Non-pigmented ciliary epithelial cell (primary cell): ENCODE measurements at places on chromosomes 7 and 10.

GRCh38 chr10:102230264-102230860, 4.3 kb downstream of the ELOVL3 start:
- DNase-seq, result no peak

DNA sequence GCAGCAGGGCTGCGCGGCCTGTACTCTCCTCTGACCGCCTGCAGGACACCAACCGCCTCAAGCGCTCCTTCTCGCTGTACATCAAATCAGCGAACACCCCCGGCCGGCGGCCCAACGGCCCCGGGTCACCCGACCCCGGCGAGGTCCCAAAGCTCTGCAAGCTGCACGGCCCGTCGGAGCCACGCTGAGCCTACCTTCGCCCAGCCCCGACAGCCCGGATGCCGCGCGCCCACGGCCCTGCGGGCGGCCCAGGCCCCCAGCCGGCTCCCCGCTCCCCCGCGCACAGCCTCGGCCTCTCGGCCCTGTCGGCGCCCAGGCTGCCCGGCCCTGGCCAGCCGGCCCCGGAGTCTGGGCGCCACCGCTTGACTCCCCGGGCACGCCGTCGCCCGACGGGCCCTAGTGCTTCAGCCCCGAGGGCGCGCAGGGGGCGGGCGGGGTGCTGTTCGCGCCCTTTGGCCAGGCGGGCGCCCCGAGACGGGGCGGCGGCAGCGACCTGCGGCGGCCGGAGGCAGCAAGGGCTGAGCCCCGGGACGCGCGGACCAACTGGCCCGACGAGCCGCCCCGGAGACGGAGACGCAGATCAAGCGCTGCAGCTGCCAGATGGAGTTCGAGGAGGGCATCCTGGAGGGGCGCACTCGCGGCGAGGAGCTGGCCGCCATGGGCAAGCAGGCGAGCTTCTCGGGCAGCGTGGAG, 11.1 kb upstream of the SEC24C start:
- no peak for DNase-seq

DNA sequence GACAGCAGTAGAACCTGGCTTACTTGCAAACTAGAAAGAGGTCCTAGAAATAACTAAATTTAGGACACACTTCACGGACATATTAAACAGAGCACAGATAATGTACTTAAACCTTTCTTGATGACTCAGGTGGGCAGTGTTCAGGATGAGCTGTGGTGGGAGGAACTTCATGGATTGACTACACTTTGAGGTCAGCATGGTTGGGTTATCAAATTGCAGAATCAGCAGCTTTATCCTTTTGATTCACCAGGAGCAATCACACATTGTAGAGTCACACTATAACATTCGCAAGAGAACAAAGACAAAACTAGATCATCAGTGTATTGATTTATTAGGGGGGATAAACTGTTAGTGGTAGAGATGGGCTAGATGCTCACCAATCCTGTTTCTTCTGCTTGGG, 38.6 kb upstream of the AGK start:
- no peak for DNase-seq

DNA sequence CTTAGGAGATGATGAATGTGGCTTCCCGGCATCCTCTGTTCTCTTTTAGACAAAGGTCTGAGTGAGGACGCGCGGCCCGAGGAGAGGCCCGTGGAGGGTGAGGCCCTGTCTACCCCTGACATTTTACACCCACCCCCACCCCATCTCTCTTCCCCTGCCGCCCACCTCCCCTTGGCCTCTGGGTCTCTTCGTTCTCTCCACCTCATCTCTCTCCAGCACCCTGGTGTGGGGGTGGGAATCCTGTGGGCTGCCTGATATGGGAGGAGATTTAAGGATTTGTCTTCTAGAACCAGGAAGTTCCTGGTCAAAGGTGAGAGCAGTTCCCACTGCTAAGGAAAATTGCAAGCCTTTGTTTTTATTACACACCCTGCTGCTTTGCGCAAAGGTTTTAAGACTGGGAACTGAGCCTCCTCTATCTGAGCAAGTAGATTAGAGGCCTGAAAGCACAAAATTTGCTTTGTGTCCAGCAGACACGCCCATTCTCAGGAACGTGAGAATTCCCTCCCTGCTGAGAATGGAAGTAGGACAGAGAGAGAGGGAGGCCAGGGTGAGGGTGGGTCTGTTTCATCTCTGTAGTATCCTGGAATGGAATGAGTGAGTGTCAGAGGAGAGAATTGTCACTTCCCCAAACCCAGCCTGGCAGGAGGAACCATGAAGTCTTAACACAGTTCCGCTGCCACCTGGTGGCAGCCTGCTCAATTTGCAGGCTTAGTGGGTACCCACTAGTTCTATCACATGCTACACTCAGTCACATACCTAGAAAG, 91.2 kb downstream of the GTF2IRD1 start:
- peak; percentile 13 for DNase-seq

DNA sequence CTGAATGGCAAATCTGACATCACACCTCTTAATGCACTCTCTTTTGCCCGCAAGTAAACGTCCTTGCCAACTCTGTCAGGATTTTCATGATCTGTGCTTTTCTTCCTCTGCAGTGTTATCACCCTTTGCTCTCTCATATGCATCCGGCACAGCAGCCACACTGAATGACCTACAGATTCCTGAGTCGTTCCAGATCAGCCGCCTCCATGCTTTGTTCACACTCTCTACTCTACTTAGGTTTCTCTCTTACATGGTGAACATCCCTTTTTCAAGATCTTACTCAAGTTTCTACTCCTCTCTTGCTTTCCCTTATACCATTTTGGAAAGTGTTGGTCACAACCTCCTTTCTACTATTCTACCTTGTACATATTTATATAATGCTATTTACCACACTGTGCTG, 127.7 kb upstream of the AOAH start:
- no peak for DNase-seq

- no peak for DNase-seq
Measured at GRCh38 chr10:5570979-5571810, 46.4 kb downstream of the CALML3 start.

GRCh38 chr10:100734295-100735086, 10.9 kb upstream of the PAX2 start:
- DNase-seq, result no peak

DNA sequence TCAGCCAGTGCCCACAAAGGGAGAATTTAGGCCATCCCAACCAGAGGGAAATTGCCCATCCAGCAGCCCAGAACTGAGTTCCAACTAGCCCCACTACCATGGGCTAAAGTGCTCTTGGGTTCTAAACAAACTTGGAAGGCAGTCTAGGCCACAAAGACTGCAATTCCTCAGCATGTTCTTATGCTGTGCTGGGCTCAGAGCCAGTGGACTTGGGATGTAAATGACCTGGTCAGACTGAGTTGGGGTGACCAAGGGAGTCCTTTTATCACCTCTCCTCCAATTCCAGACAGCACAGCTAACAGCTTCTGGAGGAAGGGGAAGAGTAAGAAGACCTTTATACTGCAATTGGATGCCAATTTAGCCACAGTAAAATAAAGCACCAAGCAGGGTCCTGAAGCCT, 607.2 kb upstream of the KCND2 start:
- DNase-seq, result peak; percentile 3

DNA sequence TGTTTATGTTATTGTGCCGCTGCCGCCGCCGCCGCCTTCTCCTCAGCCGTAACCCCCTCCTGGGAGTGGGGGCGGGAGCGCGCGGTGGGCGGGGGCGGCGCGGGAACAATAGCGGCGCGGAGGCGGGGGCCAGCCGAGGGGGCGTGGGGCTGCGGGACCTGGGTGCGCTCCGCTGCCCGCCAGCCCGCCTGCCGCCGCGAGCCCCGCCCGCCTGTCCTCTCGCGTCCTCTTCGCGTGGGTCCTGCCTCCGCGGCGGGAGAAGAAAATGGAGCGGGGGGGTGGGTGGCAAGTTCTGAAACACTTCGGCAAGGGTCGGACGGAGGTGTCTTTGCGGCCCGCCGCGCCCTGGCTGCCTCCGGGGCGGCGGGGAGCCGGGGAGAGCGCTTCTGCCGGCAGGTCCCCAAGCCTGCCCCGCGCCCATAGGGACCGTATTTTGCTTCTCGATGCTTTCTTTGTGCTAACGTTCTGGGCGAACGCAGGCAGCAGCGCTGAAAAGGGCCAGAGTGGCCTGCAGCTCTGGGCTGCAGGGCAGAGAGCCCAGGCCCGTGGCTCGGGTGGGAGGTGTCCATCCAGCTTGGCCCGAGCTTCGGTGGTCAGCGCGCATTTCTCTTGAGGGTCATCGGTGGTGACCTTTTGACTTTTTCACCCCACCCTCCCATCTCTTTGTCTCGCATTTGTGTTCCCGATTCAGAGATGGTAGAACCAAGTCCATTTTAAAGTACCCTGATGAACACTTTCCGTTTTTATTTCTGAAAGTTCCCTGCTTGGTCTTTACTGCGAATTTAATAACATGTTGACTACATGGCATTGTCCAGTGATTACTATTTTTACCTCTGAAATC, 613 bp downstream of the MAPK8 start:
- no peak for DNase-seq

GRCh38 chr7:97014145-97014750, 8.9 kb downstream of the DLX6 start:
- DNase-seq, result no peak

- DNase-seq, result no peak
Measured at GRCh38 chr7:94355454-94355853, 39.2 kb upstream of the COL1A2 start.

DNA sequence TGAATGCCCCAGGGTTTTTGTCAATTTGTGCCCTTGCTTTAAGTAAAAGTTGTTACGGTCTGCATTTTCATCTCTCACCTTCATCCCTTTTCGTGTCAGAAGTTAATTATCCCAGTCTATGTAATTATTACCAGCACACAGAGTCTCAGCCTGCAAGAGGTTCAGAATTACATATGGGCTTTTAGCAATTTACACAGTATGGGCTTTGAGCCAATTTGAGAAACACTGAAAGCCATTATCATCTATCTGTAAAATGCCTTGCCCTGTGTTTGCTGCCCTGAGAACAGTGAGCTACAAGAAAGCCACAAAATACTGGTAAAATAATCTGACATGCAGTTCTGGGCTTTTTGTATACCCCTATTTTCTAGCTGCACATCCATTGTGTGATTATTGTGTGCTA, 125.6 kb upstream of the STEAP4 start:
- no peak for DNase-seq

DNA sequence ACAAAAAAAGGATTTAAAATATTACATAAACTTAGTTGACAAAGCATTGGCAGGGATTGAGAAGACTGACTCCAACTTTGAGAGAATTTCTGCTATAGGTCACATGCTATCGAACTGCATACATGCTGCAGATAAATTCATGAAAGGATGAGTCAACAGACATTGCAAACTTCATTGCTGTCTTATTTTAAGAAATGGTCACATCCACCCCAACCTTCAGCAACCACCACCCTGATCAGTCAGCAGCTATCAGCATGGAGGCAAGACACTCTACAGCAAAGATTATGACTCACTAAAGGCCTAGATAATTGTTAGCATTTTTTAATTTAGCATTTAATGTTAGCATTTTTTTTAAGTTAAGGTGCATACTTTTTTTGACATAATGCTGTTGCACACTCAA, 73.6 kb downstream of the AGK start:
- no peak for DNase-seq

GRCh38 chr10:12025591-12025990, 17.0 kb downstream of the UPF2 start:
- DNase-seq, result no peak

GRCh38 chr7:51237446-51238133, 79.0 kb downstream of the COBL start:
- no peak for DNase-seq

DNA sequence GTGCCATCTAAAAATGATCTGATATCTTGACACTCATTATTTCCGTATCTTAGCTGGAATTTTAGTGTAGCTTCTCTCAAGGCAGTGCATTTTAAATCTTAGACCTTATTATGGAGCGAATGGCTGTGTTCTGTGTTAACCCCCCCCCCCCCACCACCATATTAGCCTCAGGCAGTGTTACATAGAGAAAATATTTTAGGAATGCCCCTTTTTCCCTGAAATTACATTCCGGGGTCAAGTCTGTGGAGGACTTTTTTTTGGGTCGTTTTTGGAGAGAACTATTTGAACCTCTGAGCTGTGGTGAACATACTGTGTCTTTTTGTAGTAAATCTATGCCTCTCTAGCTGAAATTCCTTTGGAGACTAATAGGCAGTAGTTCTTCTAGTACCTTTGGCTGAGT, 3.1 kb downstream of the CCDC126 start:
- DNase-seq, result no peak

DNA sequence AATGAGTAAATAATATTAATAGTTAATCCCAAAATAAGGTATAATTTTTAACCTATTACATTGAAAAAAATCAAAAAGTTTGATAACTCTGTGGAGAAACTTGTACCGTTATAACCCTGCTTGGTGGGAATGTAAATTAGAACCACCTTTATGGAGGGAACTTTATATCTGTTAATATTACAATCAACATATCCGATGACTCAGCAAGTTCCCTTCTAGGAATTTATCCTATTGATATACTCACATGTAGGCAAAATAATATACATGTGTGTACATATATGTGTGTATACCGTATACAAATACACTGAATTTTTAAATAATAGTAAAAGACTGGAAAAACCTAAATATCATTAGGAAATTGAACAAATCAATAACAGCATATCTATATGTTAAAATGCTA, 54.7 kb downstream of the PANK1 start:
- no peak for DNase-seq

DNA sequence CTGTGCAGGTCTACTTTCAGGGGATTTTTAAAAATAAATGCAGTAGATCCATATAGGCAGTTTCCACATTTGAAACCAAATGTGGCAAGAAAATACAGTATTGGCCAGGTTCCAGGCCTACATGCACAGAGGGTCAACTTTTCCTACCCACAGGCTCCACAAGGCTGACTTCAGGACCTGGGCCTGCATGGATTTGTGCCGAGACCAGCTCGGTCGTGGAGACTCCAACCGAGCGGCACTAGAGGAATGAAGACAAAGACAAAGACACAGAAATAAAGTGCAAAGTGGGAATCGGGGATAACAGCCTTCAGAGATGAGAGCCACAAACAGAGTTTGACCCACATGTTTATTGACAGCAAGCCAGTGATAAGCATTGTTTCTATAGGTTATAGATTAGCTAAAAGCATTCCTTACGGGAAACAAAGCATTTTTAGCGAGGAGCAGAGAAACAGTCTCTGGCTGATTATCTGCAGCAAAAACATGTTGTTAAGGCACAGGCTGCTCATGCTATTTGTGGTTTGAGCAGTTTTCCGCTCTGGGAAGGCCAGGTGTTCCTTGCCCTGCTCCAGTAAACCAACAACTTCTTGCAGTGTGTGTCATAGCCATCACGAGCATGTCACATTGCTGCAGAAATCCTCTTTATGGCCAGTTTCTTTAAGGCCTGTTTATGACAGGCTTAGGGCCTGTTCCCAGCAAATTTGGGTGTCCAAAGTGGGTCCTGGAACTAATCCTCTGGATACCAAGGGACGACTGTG, 52.6 kb downstream of the ZNF37A start:
- DNase-seq, result no peak

DNA sequence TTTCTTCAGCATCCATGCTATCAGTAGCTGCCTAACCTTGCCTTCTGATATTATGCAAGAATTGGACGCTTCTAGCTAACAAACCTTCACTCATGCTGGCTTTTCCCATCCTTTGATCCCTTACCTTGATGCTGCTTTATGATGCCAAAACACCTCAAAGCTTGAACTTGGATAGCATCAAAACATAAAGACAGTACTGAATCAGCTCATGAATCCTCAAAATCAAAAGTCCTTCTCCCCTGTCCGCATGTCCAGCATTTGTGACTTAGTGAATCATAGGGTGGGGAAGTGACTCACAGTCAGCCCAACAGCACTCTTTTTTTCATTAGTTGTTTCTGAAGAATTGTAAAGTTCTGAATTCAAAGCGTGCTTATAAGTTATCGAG, 89.5 kb upstream of the PIK3CG start:
- DNase-seq, result peak; percentile 74

- no peak for DNase-seq
Measured at GRCh38 chr10:306675-307185, 171.5 kb downstream of the ZMYND11 start.

GRCh38 chr10:129521161-129522025, 54.4 kb downstream of the MGMT start:
- DNase-seq, result no peak
